ENCODE measurements at places on chromosomes 2 and 18. TPM values are rescaled to one million over a fixed set of nuclear protein-coding genes. Genes with fewer than 3 reads are reported as not detected.
A peak's percentile ranks its signal among the peaks of the same experiment; 100 is the strongest.

DNA sequence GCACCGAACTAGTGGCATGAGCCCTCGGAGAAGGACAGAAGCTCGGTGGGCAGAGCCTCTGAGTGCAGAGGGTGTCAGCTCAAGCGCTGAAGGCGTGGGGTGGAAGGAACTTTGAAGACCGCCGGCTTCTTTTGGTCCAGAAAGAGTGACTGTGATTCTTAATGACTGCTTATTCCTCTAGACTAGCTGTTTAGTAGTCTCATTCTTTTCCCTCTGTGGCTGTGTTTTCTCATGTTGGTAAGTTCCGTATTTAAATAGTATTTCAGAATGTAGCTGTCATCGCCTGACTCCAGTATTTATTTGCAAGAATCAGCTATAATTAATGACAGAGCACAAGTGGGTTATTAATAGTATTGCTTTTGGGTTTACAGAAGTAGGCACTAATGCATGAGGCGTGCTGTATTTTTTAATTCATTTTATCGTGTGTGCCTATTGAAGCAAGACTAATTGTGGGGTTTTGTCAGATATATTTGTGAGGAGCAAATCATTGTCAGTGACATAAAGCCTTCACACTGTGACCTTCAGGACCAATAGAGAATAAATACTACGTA lies 80.8 kb upstream of the NFATC1 start:
- DNase-seq = no peak
- H3K4me3 ChIP-seq = no peak overlapping the region
- H3K4me1 ChIP-seq = peaks cover 15% of the 10 kb centered on the region
- H3K36me3 ChIP-seq = peaks cover 46% of the 10 kb centered on the region
- H3K27me3 ChIP-seq = no peaks in the 10 kb centered on the region

GRCh38 chr2:70785137-70785911 lies 5.1 kb downstream of the FIGLA start:
- H3K4me3 ChIP-seq = no peak overlapping the region
- H3K27me3 ChIP-seq = peaks cover 29% of the 10 kb centered on the region
- H3K4me1 ChIP-seq = peaks cover 9% of the 10 kb centered on the region
- no peak overlapping the region for H3K27ac ChIP-seq

The UNC80 gene
- total RNA-seq = not detected

DNA sequence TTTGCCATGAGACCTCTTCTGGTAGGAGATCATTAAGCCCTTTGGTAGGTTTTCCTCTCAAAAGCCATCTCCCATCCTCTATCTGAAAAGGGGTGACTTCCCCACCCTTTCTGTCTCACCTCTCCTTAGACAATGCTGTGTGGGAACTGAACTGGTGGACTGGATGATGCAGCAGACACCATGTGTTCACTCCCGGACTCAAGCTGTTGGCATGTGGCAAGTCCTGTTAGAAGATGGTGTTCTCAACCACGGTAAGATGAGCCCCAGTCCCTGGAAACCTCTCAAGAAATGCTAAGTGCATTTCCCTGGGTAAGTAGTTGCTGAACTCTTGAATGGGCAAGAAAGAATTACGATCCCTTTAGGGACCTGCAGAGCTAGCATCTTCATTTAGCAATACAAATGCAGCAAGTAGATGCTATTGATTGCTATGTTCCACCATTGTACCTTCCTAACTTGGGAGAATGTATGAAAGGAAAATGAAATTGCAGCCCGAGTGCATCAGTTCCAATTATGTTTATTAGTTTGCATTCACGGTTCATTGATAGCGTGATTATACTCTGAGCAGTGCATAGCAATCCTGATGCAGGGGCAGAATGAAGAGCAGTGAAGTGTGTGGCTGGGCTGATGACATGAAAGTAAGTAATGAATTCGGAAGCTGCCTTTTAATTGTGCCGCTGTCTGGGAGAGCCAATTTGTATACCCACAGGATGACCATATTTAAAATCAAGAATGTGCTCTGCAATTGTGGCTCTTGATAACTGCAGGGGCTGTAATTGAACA lies 110.0 kb upstream of the MAP3K20 start:
- H3K27ac ChIP-seq = no peak overlapping the region
- peaks cover 5% of the 10 kb centered on the region for H3K27me3 ChIP-seq
- no peaks in the 10 kb centered on the region for H3K36me3 ChIP-seq

The KIAA2012 gene
- not detected for total RNA-seq

GRCh38 chr18:26017929-26018328 lies 72.5 kb downstream of the SS18 start:
- H3K27ac ChIP-seq = no peak overlapping the region
- DNase-seq = no peak
- H3K27me3 ChIP-seq = no peaks in the 10 kb centered on the region
- no peaks in the 10 kb centered on the region for H3K4me1 ChIP-seq
- peaks cover 43% of the 10 kb centered on the region for H3K36me3 ChIP-seq

DNA sequence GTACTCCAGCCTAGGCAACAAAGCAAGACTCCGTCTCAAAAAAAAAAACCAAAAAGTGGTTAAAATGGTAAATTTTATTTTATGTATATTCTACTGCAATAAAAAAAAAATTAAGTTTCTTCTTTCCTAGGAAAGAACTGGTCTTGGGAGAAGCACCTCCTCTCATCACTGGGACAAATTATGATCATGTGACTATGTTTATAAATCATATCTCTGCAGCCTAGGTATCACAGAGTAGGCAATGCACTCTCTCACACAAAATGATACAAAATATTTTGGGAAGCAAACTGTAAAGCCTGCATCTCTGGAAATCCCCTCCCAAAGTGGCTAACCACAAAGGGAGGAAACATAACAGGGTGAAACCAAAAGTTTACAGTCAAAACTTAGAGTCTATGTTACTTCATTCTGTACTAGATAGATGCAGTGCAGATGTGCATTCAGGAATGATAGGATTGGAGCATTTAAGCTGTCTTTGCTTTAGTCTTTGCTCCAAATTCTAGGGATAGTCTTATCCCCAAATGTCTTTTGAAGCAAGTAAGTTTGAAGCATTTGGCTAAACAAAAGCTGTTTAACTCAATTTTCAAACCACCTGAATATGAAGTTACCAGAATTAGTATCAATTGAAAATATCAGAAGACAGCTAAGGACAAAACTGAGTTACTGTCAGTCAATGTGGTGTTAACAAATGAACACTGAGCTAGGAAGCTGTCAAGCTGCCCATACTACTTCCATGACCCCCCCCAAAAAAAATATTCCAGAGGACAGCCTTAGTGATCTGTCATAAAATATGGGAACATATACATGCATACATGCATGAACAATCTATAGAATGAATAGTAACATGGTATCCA lies 21.1 kb upstream of the MALT1 start:
- peak; percentile 44 for DNase-seq
- H3K27ac ChIP-seq = peak overlapping the region; percentile 43
- no peaks in the 10 kb centered on the region for H3K27me3 ChIP-seq
- H3K36me3 ChIP-seq = peaks cover 5% of the 10 kb centered on the region

GRCh38 chr2:35463805-35464596 lies 891.6 kb upstream of the CRIM1 start:
- no peaks in the 10 kb centered on the region for H3K4me1 ChIP-seq
- H3K27me3 ChIP-seq = no peaks in the 10 kb centered on the region
- no peak for DNase-seq
- no peak overlapping the region for H3K27ac ChIP-seq
- H3K4me3 ChIP-seq = no peak overlapping the region

The CYS1 gene
- total RNA-seq = 0.07 TPM

The SERPINB2 gene
- total RNA-seq = not detected

- H3K27me3 ChIP-seq = peaks cover 4% of the 10 kb centered on the region
- DNase-seq = no peak
- no peaks in the 10 kb centered on the region for H3K36me3 ChIP-seq
- no peak overlapping the region for H3K27ac ChIP-seq
- H3K4me3 ChIP-seq = no peak overlapping the region
- H3K4me1 ChIP-seq = no peaks in the 10 kb centered on the region
Observed at GRCh38 chr18:24500766-24501165, 40.3 kb downstream of the HRH4 start.

DNA sequence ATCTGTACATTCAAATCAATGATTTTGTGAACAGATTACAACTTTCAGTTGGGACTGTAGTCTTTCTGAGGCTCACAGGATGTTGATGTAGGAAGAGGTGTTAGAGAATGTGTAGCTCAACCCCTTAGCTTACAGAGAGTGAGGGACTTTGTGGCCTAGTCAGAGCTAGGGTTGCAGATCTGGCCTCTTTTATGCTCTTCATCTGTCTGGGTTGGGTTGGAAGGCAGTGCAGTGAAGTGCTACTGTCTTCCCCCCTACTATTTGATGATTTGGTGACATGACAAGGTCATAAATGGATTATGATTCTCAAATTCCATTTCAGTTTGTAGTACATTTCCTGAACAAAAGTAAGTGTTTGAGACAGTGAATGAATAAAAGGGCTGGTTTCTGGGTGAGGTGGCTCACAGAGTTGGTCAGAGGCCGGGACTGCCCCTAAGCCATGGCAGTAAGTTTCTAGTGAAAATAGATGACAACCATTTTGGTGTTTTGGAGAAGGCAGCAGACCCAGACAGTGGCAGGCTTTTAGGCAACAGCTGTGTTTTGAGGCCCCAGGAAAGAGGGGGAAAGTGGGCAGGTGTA lies 21.6 kb downstream of the MAP4K4 start:
- H3K27me3 ChIP-seq = no peaks in the 10 kb centered on the region
- H3K4me1 ChIP-seq = peaks cover 89% of the 10 kb centered on the region
- peak; percentile 84 for DNase-seq
- H3K36me3 ChIP-seq = peaks cover 5% of the 10 kb centered on the region

The DNAJC5G gene
- total RNA-seq = 0.19 TPM
